ENCODE measurements at places on chromosomes 4 and X.

DNA sequence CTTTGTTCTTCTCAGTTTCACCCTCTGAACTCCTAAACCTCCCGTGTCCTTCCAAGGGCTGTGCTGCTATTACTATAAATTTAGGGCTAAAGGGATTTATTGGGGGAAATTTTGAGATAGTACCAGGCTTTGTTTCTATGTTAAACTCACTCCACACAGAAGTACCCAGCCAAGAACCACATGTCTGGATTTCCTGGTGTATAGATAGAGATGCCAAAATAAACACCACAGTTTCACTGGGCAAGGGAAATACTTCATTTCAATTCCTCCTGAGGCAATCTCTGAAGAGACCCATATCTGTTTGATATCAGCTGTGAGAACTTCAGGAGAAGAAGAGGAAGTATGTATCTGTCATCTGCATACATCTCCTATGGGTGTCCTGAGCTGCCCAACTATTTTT lies 21.7 kb upstream of the CLNK start:
- DNase-seq = no peak

- DNase-seq = no peak
Measured at GRCh38 chrX:17931855-17932254, 70.8 kb upstream of the RAI2 start.

- DNase-seq = no peak
Measured at GRCh38 chr4:183788308-183788905, 116.7 kb upstream of the STOX2 start.

DNA sequence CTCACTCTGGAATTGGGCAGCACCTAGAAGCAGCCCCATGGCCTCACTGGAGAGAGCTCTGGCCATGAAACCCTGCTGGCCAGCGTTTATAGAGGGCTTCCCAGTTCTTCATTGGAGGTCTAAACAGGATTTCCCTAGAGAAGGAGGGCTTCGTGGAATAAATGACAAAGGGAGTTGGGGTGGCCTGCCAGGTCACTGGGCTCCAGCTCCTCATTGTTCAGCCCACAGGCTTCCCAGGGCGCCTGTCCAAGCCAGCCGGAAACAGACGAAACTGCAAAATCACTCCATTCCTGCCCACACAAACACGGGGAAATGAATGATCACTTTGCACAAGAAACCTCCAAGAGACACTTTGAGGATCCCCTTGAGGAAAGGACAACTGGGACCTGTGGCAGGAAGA lies 189.7 kb downstream of the TSPAN5 start:
- no peak for DNase-seq

- DNase-seq = no peak
Measured at GRCh38 chrX:80648023-80648422, 161.7 kb downstream of the BRWD3 start.

DNA sequence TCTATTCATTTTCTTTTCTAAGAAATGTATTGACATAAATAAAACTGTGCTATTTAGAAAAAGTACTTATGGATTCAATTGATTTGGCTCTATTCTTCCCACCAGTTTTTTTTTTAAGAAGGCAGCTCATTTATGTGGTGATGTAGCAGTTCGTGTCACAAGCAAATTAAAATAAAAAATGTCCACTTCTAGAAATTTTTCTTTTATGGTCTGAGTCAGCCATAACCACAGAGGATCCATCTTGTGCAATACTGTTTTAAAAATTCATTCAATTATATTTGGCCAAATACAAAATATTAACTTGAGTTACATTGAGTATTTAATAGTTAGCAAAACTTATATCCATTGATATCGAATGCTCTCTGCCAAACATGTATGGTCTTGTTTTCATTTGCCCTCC lies 207.9 kb upstream of the FAT1 start:
- DNase-seq = no peak

DNA sequence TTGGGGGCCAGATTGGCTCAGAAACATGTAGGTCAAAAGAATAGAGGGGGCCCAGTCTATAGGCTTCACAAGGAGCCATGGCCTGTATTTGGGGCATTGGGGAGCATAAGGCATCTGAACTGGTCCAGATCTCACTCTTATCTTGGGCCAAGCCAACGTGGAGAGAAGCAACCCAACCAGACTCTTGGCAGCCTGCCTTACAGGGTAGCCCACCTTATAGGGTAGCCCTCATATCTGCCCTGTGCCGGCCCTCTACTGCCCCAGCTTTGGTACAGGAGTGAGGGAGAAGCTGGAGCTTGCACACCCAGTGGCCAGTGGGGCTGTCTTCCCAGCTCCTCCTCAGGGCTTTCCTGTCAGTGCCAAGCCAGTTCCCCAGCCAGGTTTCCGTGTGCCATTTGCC lies 142.2 kb downstream of the AMMECR1 start:
- DNase-seq = no peak

DNA sequence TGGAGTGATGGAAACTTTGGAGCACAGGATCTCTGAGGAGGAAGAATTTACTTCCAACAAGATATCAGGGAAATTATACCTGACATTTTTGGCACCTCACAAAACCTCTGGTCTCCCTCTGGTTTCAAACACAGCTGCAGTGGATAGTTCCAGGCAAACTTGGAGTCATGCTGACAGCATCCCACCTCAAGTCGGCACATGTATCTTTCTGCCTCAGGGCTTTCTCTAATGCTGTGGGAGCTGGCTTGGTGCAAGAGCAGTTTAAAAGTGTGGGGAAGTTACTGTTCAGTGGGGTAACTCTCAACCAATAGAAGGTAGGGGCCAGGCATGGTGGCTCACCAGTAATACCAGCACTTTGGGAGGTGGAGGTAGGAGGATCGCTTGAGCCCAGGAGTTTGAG lies 207.1 kb upstream of the NHS start:
- DNase-seq = no peak

- DNase-seq = no peak
Measured at GRCh38 chr4:110248831-110249253, 50.4 kb upstream of the ELOVL6 start.

DNA sequence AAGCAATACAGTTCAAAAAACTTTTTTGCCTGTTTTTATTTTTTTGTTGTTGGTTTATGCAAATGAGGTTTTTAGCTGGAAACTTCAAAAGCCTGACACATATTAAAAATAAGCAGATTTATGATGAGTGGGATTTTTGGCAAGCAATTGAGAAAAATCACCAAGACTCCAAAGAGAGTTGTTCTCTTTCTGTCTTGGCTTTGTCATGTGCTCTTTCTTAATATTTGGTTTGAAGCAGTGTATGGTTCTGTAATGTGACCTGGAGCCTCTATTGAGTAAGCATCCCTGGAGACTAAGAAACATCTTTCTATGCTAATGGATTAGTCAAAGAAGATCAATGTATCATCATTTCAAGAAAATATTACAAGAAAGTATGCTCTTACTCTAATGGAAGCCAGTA lies 11.7 kb downstream of the TRIM2 start:
- no peak for DNase-seq
